ENCODE measurements at places on chromosomes 13 and 19.

DNA sequence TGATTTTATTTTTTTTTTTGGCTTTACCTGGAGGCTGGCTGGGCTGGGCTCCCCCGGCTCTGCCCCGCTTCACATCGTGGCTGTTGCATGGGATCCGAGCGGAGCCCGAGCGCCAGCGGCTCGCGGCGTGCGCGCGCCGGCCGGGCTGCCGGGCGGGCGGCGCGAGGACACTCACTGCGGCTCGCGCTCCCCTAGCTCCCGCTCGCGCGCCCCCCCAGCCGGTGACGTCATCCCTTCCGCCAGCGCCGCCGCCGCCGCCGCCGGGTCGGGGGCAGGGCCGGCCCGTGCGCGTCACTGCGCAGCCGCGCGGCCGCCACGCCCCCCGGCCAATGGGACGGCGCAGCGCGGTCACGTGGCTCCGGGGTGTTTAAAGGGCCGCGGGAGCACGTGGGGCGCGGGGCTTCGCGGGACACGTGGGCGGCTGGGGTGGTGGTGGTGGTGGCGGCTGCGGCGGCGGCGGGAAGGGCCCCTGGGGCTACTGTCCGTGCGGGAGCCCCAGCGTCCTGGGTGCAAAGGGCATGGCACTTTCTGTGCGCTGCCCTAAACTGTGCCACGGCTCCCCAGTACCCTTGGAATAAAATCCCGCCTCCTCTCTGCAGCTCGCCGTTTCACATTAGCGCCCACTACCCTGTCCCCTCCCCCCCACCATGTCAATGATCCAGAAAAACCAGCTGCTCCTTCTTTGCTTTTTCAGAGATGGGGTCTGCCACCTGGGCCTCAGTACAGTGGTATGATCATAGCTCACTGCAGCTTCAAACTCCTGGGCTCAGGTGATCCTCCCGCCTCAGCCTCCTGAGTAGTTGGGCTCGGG, at the start of gene PTPRS:
Gene PTPRS (minus strand): TSS at position 176 of the 811 bp plus-strand sequence. CDS start 54,672 bp downstream, outside the sequence.
- peak; percentile 75 for ATAC-seq

DNA sequence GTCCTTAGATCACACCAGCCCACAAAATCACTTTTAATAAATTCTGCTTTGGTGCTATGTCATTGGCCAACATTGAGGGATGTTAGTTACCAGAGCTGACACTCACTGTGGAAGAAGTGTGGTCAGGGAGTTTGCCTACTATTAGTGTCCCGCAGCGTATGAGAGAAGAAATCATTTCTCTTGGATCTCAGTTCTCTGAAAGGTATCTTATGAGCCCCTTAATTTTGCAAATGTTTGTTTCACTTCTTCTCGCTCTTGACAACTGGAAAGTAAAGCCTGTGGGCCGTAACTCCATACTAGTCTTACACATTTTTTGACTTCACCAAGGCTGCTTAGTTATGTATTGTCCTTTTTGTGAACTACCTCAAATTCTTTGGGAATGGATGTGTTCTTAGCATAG, 80.9 kb downstream of the FLT1 start:
- no peak for ATAC-seq

DNA sequence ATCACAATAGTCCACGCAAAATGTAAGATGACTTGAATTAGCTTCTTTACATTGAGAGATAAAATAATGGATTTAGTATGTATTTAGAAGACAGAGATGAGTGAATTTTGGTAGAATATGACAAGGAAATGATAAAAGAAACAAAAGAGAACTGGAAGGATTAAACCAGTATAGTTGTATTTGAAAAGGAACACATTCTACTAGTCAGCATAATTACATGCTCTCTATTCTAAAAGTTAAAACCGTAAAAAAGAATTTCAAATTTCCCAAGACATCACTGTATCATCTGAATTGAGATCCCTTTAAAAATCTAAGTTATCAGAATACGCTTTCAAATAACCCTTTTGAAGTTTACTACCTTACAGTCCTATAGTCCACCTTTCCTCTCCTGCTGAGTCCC, 1156.7 kb upstream of the PCDH9 start:
- ATAC-seq, result no peak

DNA sequence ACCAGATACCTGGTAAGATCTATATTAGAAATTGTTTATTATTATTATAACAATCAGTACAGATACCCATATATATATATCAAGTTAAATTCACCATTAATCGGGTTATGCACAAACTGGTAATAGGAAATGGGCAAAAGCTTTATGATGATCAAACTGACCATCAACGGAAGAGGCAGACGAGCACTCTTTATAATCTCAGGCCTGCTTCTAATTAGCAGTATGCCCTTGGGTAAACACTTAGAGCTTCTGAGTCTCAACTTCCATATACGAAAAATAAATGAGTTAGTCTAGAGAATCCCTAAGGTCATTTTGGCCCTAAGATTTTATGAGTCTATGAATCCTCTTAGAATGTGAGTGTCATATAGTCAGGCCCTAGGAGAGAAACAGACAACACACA, 710.9 kb downstream of the PCDH9 start:
- ATAC-seq, result peak; percentile 24

DNA sequence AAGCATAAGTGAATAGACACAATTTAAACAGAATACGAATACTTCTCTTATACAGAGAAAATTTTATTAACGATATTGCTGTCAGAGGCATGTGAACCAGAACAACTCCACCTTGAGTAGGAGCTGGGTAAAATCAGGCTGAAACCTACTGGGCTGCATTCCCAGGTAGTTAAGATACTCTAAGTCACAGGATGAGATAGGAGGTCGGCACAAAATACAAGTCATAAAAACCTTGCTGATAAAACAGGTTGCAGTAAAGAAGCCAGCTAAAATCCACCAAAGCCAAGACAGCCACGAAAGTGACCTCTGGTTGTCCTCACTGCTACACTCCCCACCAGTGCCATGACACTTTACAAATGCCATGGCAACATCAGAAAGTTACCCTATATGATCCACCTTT, 49.2 kb upstream of the TRPC4 start:
- peak; percentile 53 for ATAC-seq

DNA sequence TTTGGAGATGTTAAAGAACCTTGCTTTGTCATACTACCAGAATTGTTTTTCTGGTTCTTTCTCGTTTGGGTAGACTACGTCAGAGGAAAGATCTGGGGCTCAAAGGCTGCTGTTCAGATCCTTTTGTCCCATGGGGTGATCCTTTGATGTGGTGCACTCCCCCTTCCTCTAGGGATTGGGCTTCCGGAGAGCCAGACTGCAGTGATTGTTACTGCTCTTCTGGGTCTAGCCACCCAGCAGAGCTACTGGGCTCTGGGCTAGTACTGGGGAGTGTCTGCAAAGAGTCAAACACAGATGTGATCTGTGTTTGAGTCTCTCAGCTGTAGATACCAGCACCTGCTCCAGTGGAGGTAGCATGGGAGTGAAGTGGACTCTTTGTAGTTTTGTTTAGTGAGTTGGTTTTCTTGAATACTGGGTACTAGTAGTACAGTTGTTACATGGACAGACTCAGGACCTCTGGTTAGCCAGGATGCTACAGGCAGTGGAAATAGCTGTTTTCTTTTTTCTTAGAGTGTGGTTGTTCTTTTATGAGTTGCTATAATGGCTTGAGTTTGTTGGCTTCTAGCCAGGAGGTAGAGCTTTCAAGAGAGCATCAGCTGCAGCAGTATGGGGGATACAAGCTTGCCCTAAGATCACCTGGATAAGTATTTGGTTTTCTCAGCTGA, 34.4 kb downstream of the DNAJC15 start:
- ATAC-seq, result no peak

- no peak for ATAC-seq
Observed at GRCh38 chr13:90232291-90232690, 1115.2 kb upstream of the MIR17HG start.

DNA sequence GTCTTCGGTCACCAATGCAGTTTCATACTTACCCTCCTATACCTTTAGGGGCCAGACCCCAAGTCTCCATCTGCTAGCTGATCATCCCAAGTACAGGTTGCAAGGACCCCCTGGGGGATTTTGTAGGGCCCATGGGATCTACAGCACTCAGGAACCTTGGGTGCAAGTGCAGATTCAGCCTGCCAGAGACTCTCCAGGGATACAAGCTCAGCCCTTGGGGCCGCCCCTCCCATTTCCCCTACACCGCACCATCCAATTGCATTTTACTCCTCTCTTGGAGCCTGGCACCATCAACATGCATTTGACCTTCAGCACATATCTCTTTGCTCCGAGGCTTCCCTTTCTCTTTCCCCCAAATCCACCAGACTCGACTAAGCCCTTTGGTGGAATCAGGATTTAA, 154.7 kb upstream of the ZNF536 start:
- ATAC-seq, result no peak

DNA sequence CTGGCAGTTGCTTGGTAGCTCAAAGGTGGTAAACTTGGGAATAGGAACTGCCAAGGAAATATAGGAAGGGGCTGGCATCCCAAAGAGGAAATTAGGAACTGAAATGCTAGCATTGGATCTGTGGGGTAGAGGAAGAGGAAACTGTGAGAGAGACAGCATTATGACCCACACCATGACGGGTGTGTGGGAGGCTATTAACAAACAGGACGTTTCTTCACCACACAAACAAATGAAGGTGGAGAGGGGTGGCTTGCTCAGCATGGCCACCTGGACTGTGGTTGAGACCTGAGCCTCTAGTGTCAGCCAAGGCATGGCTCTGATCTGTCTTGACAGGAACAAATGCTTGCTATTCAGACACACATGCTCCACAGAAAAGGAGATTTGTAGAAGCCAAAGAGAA, 178.2 kb downstream of the B3GLCT start:
- ATAC-seq, result no peak

GRCh38 chr13:54241719-54242118, 1213.1 kb downstream of the OLFM4 start:
- no peak for ATAC-seq

DNA sequence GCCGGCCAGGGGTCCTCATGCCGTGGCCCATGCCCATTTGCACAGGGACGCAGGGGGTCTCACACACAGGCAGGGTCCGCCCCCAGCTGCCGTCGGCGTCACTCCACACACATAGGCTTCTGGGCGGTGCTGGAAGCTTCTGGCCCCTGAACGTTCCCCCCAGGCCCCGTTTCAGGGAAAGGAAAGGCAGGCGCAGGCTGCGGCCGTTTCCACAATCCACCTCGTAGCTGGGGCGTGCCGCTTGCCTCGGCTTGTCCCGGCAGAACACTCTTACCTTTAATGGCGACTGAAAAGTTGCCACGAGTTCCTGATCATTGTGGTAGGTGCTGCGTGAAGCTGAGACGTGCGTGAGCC, 53.4 kb downstream of the MCF2L start:
- no peak for ATAC-seq

- no peak for ATAC-seq
Observed at GRCh38 chr19:30355586-30355985, 16.6 kb upstream of the ZNF536 start.

GRCh38 chr13:110037925-110038573, 251.7 kb upstream of the IRS2 start:
- ATAC-seq, result no peak

DNA sequence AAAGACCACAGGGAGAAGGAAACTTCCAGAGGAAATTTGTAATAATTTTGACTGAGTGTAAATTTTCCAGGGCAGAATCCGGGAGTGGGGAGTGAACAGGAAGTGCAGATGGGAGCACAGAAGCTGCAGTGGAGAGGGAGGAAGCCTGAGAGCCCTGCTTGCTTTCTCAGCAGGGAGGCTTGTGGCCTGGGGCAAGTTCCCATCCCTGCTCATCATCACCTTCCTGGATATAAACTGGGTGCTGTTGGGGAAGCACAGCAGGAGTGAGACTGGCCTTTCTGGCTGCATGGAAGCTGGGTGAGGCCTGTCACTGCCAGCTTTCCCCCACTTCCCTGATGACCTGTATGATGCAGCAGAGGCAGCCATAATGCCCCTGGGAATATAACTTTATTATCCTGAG, 532.9 kb downstream of the SLITRK6 start:
- ATAC-seq, result peak; percentile 35

DNA sequence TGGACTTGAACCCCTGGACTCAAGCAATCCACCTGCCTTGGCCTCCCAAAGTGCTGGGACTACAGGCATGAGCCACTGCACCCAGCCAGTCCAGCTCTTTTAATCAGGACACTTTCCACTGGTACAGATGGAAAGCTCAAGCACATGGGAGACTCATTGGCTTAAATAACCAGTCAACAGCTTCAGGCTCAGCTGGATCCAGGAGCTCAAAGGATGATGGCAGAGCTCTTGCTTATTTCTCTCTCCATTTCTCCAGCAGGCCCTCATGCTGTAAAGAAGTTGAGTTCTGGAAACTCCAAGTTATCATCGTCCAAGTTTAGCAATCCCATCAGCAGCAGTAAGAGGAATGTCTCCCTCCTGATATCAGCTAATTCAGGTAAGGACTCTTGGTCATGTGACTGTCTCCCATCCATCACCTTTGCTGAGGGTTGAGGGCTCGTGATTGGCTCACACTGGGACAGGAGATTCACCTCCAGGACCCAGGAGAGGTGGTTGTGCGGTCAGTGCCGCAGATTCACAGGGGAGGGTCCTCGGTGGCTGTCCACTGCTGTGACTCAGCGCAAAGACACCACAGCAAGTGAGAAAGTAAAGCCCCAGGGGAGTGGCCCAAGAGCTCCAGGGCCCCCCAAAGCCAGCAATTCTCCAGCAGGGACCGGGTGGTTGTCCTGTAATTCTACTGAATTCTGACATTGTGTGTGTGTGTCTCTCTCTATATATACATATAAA, 5.1 kb downstream of the CCL25 start:
- no peak for ATAC-seq

- no peak for ATAC-seq
Observed at GRCh38 chr19:38148337-38148736, 75.7 kb downstream of the DPF1 start.

- ATAC-seq, result no peak
Observed at GRCh38 chr13:22061371-22061805, 390.5 kb downstream of the FGF9 start.

DNA sequence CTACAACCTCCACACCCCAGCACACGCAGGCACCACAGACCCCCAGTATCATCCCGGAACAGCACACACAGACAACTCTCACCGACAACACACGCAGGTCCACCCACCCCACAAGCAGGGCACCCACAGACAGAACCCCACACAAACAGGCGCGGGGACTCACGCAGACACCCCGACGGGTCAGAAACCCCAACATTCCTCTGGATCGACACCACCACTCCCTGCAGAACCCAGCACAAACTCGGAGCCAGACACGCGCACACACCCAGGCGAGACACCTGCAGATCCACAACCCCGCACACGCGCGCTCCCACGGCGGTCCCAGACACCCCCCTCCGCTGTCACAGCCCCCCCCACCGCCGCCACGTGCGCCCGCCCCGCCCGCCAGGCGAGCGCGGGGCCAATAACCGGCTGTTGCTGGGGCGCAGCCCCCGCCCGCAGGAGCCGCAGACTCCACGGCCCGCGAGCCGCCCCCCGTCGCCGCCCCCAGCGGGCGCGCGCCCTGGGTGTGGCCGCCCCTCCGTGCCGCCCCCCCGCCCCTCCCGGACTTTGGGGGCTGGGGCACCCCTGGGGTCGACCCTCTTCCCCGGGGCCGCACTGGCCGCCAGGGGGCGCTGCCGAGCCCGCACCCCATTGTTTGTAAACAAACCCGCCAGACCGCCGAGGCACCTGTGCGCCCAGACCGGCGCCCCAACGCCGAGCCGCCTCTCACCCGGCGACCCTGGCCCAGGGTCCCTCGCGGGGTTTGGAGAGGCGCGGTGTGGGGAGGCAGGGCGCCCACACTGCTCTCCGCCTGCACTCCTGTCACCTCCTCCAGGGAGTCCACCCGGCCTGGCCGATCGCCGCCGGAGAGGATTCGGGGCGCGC, 712 bp downstream of the BBC3 start:
- no peak for ATAC-seq

Measured in SK-N-SH treated with all-trans-retinoic acid at 6 μM for 48 hours (cell line).